ENCODE measurements at places on chromosomes 6 and 20. TPM values are rescaled to one million over a fixed set of nuclear protein-coding genes. Genes with fewer than 3 reads are reported as not detected.

Gene SLC12A5
- total RNA-seq = under 0.01 TPM

Gene SLC32A1
- not detected for total RNA-seq

Gene TREM2
- 0.59 TPM for total RNA-seq

Gene ADGRF4
- under 0.01 TPM for total RNA-seq

Gene STMND1
- not detected for total RNA-seq

Gene FAM83B
- under 0.01 TPM for total RNA-seq

Gene ELOVL4
- total RNA-seq = 6.8 TPM

Gene TMEM244
- total RNA-seq = not detected

Gene ECT2L
- total RNA-seq = under 0.01 TPM

Gene KIAA0408
- 1.8 TPM for total RNA-seq

Gene GJA1
- 1,360 TPM for total RNA-seq

Gene DEF6
- 0.72 TPM for total RNA-seq

Gene TTK
- total RNA-seq = 4.4 TPM

Gene SLC17A9
- total RNA-seq = 5.6 TPM

Gene ZBTB12
- 2.1 TPM for total RNA-seq

Gene SSTR4
- not detected for total RNA-seq

Gene ZSCAN23
- 7.4 TPM for total RNA-seq

Gene CDK19
- 15.6 TPM for total RNA-seq

Gene SLC22A3
- total RNA-seq = 18.9 TPM

Gene HCRTR2
- total RNA-seq = not detected

Gene FERMT1
- 2.1 TPM for total RNA-seq

Gene LHFPL5
- total RNA-seq = not detected

Gene NT5E
- total RNA-seq = 280 TPM

Gene ARG1
- total RNA-seq = not detected

Gene PRL
- not detected for total RNA-seq

Gene PLCB1
- total RNA-seq = 13.4 TPM

Gene ALDH8A1
- 0.29 TPM for total RNA-seq

Gene PI3
- total RNA-seq = not detected

Gene TOX2
- total RNA-seq = 0.88 TPM

Gene ULBP1
- total RNA-seq = 0.88 TPM

Gene SPATS1
- not detected for total RNA-seq

Gene CST4
- not detected for total RNA-seq

Gene ATP9A
- 48.9 TPM for total RNA-seq

Gene MDFI
- 0.72 TPM for total RNA-seq

Gene TFB1M
- total RNA-seq = 18.8 TPM

Gene WFDC12
- not detected for total RNA-seq

Gene TRIM15
- not detected for total RNA-seq

Gene C6orf58
- not detected for total RNA-seq

Gene KCNK15
- 81.3 TPM for total RNA-seq

Gene HSPA1L
- total RNA-seq = 0.29 TPM

Gene PTCRA
- not detected for total RNA-seq

Gene PLN
- 0.36 TPM for total RNA-seq

Gene PBOV1
- not detected for total RNA-seq

Gene SLC44A4
- total RNA-seq = not detected
